ENCODE measurements at places on chromosomes 5 and 9.
A peak's percentile ranks its signal among the peaks of the same experiment; 100 is the strongest.

- peak; percentile 90 for DNase-seq
Observed at GRCh38 chr9:1458503-1458902, 408.3 kb downstream of the DMRT2 start.

GRCh38 chr9:134413112-134413715 is 87.0 kb downstream of the RXRA start:
- DNase-seq = no peak

- DNase-seq = no peak
Observed at GRCh38 chr5:149172709-149173505, 31.6 kb downstream of the ABLIM3 start.

DNA sequence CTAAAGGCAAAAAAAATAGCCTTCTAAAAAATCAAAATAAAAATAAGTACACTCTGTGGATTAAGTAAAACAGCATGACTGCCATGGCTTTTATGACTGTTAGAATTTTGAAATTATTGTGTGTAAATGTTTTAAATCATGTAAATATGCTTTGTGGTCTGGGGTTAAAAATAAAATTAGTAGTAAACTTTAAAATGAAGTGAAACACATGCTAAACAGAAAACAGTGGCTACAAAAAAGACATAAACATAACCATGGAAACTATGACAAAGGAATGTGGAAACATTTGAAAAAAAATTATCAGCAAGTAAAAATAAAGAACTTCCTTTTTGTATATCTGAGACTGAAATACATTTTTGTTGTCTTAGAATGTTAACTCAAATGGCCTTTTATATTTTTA is 134.5 kb upstream of the SPEF2 start:
- peak; percentile 19 for DNase-seq

DNA sequence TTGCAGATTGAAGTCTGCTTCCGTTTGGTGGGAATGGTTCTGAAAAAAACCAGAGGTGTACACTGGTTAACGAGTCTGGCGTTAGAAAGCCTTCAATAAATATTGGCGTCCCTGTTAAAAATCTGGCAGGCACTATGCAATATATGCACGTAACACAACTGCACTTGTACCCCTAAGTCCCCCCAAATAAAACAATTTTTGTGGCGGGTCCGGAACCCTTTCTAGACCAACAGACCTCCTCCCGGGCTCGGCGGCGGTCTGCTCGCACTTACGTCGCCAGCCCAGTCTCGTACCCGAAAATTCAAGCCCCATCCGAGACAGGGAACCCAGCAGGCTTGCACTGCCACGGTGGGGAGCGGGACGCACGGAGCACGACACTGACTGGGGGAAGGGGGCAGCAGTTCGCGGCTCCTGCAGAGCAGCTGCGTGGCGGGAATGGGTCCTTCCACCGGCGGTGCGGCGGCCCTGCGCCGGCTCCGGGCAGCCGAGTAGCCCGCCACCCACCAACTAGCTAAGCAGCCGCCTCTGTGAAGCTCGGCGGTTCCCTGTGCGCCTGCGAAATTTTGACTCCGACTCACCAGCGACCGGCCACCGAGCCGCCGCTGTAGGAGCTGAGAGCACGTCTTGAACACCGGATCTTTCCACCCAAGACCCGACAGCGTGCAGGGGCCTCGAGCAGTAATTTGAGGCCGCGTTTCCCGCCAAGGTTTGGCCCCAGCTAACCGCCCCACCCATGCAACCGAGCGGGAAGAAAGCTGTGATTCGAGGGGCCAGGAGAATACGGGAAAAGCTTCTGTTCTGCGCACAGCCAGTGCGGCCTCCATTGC is 3.9 kb downstream of the MCIDAS start:
- DNase-seq = no peak

- no peak for DNase-seq
Observed at GRCh38 chr5:151671950-151672349, 14.8 kb downstream of the SPARC start.

DNA sequence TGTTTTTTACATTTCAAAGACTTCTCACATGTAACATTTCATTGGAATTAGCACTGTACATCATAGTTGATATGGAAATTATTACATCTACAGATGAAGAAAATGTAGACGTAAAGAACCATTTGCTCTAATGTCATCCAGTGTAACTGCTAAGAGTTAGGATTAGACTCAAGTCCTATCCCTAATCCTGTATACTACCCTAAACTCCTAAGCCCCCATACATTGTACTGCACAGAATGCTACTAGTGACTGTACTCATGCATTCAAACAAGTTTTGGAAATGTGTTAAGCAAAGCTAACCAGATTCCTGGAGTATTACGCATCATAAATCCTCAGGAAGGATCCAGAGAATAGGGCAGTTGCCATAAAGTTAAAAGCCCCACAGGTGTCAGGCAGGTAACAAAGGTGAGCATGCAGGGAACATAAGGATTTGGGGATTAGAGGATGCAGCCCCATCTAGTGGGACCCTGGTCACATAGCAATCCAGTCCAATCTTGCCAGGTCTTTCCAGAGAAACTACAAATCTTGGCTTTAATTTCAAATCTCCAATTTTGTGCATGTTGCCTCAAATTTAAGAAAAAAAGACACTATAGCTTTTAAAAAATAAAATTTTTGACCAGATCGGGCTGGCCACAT is 32.0 kb downstream of the HAVCR1 start:
- no peak for DNase-seq

- DNase-seq = peak; percentile 60
Observed at GRCh38 chr5:9562141-9562540, 16.3 kb upstream of the SEMA5A start.

DNA sequence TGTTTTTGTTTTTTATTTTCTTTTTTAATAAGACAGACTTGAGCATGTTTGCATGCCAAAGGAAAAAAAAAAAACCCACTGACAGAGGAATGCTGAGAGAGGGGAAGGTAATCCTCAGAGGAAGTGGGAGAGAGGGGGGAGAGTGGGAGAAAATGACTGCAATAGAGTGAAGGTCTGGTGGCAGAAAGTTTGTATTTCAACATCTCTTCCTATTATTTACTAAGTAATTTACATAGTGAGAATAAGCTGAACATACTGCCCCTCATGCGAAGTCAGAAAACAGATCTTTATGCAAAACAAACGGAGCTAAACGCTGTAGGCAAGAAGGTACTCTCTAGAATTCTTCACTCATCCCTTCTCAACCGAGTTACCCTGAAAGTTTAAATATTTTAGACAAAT is 45.0 kb downstream of the ELL2 start:
- no peak for DNase-seq

DNA sequence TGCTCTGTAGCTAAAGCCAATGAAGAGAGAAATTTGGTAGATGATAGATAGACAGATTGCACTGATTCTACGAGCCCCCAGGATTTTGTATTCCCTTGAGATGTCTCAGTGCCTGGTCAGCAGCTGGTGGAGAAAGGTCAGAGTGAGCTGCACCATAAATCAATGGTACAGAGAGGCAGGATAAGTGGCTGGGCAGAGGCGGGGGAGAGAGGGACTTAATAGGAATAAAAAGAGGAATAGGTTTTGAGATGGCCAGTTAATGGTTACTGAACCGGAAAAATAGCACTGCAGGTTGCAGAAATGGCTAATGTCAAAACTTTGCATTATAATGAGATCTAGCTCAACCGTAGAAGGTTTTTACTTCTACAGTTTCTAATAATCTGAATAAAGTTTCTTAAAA is 47.9 kb upstream of the SLC12A2 start:
- no peak for DNase-seq

- no peak for DNase-seq
Observed at GRCh38 chr9:135983208-135984071, 22.3 kb upstream of the UBAC1 start.

DNA sequence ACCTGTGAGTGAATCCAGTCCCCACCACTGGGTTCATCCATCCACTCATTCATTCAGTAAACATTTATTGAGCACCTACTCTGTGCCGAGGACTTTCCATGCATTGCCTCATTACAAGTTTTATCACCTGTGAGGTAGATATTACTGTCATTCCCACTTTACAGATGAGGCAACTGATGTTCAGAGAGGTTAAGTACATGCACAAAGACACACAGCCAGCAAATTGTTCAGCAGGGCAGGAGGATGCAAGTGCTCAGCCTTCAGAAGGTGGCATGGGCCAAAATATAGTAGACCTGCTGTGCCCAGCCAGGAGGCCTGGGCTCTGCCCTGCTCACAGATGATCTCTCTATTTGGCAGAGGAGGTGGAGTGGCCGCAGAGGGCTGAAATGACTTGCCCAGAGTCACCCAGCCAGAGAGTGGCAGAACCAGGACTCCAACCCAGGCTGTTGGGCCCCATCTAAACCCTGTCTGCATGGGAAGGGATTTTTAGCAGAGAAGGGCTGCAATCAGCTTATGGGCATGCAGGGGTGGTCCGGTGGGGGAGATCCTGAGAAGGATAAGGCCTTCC is 7.6 kb upstream of the NEURL1B start:
- no peak for DNase-seq

DNA sequence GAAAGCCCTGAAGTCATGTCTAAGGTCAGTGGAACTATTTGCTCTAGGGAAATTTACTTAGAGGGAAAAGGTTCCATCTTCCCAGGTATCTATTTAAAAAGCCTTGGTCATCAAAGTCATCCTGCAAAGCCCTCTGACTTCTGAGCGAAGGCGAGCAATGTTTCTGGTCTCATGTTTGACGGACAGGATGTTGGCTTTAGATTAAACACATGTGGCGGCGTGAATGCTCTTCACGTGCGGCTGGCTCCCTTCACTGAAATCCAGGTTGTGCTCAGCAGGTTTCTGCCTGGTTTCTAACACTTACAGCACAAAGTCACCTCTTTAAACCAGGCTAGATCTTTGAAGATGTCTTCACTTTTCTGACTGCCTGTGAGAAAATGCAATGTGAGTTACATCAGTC is 5.7 kb upstream of the ZBTB34 start:
- DNase-seq = no peak

DNA sequence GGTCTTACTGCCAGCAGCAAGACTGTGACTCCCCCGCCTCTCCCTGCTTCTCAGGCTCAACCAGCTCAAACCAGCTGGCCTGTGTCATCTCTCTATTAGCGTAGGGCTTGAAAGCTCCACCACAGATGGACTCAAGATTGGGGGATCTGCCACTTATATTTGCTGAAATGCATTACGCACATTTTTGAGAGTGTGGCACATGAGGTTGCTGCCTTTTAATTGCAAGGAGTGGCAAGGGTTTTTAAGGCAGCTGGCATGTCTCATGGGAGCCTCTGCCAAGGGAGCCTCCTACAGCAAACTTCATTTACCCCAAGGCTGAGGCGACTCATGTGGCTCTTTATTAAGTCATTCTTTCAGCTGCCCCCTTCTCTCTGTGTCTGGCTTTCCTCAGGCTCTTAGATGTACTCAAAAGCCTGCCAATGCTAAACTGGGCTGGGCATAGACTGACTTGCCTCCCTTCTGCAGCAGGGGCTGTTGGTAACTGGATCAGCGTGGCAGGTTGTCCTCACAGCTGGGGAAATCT is 219.3 kb downstream of the SMARCA2 start:
- no peak for DNase-seq

GRCh38 chr9:92534674-92535073 is 1.1 kb downstream of the ECM2 start:
- DNase-seq = no peak

- peak; percentile 7 for DNase-seq
Observed at GRCh38 chr9:69324549-69325401, at the start of gene ENTREP1. Gene ENTREP1, plus strand, starts transcription at chr9:69325215. Its CDS starts 95 bp downstream, at chr9:69325310.

DNA sequence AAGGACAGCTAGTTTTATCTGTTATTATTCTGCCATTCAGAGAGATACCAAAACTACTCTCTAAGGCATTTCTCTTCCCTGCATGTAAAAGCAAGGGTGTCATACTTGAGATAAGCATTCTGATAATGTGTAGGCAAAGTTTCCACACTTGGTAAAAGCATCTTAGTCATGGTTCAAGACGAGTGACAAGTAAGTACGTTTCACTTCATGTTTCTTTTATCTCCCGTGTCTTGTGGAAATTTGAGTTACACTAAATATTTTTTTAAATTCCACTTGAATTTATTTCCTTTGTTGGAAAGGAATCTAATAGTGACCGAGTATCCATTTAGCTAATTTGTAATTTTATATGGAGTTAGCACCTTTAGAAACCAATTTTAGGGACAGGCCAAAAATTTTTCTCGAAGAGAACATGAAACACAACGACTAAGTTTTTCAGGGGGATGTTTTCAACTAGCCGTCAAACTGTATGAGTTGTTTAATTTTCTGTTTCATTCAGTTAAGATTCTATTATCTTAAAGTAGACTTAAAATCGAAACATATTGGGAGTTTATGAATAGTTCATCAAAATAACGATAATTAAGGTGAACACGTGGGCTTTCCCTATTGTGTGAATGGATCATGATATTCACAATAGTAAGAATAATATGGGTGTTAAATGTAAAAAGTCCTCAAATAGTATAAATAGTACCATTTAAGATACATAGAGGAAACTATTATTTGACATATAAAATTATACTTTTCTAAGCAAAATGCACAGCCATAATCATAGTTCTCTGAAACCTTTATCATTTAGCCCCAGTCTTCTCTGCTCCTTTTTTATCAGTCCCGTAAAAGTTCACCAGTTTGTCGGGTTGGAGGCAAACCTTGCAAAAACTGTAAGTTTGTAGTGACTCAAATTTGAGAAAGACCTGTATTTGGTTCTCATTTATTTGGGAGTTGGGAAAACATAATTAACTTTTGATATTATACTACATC is 1.6 kb downstream of the RFESD start:
- no peak for DNase-seq

DNA sequence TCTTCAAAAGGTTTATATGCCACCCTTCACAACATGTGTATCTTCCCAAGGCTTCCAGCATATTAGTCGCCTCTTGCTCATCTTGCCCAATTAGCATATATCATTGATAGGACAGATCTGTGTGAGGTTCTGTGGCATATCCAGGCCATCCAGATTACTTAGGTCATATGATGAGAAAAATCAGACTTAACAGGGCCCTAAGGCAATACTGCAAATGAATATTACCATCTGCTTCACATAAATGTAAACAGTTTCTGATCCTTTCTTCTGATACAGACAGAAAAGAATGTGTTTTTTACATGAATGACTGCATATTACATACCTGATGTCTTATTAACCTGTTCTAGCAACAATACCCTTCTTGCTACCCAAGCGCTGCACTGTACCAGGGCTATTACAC is 41.3 kb upstream of the GHR start:
- DNase-seq = no peak

- DNase-seq = no peak
Observed at GRCh38 chr5:73587923-73588322, 22.4 kb downstream of the UTP15 start.

GRCh38 chr5:62317810-62318209 is 11.8 kb downstream of the KIF2A start:
- no peak for DNase-seq

DNA sequence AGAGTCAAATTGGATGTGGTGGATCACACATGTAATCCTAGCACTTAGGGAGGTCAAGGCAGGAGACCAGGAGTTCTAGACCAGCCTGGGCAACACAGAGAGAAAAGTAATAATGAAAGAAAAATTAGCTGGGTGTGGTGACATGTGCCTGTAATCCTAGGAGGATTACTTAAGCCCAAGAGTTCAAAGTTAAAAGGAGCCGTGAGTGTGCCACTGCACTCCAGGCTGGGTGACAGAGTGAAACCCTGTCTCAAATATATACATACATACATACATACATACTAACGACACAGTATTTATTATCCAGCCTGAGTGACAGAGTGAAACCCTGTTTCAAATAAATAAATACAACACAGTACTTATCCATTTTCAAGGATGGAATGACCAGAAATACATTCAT is 180.3 kb downstream of the BNC2 start:
- no peak for DNase-seq

All from fibroblast of skin of right quadriceps (primary cell).